PC-9 (cell line): ENCODE measurements at places on chromosomes 13 and 19. TPM values are rescaled to one million over a fixed set of nuclear protein-coding genes. Genes with fewer than 3 reads are reported as not detected.

SYNE4 gene
- total RNA-seq, result 36.6 and 39.5 TPM in 2 replicates

GRCh38 chr19:42989851-42990250, 36.4 kb downstream of the PSG11 start:
- no peak overlapping the region for H3K4me3 ChIP-seq
- H3K27me3 ChIP-seq, result no peaks in the 10 kb centered on the region
- no peak overlapping the region for H3K27ac ChIP-seq
- H3K36me3 ChIP-seq, result no peaks in the 10 kb centered on the region

DBP gene
- 48.2 and 48.6 TPM in 2 replicates for total RNA-seq

DNA sequence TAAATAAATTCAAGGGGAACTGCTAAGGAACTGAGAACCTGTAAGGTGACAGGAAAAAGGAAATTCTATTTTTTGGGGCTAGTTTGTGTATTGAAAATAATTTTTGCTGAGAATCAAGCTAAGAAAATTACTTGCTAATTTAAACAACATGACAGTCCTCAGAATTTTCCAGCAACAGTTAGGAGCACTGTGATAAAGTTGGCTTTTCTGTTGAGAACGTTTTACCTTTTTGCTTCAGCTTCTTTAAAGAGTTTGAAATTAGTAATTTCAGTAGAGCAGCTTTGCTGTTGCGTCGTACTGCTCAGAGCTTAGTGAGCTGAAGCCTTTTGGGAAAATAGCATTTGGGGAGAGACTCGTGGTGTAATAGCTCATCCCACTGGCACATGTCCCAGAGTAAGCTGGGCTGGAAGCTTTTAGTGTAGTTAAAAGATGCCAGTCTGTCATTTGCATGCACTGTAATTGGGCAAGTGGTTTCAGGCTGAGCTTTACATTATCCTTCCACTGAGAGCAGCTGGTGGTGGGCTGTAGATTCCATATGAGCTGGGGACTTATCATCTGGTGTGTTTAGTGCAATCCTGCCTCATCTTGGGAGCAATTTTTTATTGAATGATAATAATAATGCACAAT, 69.8 kb downstream of the LRCH1 start:
- H3K4me3 ChIP-seq, result no peak overlapping the region
- no peaks in the 10 kb centered on the region for H3K4me1 ChIP-seq
- DNase-seq, result no peak
- no peak overlapping the region for H3K27ac ChIP-seq

- no peaks in the 10 kb centered on the region for H3K27me3 ChIP-seq
- H3K4me3 ChIP-seq, result peak overlapping the region; percentile 59; the same call in 1 of the 2 replicates
Observed at GRCh38 chr13:98482476-98483444, 94.1 kb downstream of the STK24 start.

- H3K36me3 ChIP-seq, result peaks cover 5% of the 10 kb centered on the region; the same call in 1 of the 2 replicates
- no peak for DNase-seq
- no peaks in the 10 kb centered on the region for H3K27me3 ChIP-seq
- no peak overlapping the region for H3K4me3 ChIP-seq
- no peaks in the 10 kb centered on the region for H3K4me1 ChIP-seq
Observed at GRCh38 chr13:99269627-99270241, 11.6 kb upstream of the GPR18 start.

DNA sequence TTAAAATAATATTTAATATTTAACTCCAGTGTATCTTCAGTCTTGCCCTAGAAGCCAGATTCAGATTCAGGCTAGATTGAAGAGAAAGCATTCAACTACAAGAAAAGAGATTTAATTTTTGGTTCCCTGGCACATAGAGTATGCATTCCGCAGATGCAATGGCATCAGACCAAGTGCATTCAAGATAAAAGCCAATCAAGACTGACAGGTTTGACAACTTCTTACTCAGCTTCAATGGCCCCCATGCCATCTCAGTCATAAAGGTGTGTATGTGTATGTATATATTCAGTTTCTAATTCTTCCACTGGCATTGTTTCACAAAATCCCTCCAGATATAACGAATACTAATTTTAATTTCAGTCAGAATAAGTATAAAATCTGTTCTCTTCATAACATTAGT, 650.8 kb upstream of the GPC6 start:
- no peak overlapping the region for H3K27ac ChIP-seq
- no peaks in the 10 kb centered on the region for H3K36me3 ChIP-seq
- no peaks in the 10 kb centered on the region for H3K4me1 ChIP-seq
- H3K27me3 ChIP-seq, result no peaks in the 10 kb centered on the region

GRCh38 chr13:92896842-92897241, 329.8 kb upstream of the GPC6 start:
- no peaks in the 10 kb centered on the region for H3K27me3 ChIP-seq
- H3K4me3 ChIP-seq, result no peak overlapping the region
- H3K36me3 ChIP-seq, result no peaks in the 10 kb centered on the region
- H3K4me1 ChIP-seq, result no peaks in the 10 kb centered on the region

DNA sequence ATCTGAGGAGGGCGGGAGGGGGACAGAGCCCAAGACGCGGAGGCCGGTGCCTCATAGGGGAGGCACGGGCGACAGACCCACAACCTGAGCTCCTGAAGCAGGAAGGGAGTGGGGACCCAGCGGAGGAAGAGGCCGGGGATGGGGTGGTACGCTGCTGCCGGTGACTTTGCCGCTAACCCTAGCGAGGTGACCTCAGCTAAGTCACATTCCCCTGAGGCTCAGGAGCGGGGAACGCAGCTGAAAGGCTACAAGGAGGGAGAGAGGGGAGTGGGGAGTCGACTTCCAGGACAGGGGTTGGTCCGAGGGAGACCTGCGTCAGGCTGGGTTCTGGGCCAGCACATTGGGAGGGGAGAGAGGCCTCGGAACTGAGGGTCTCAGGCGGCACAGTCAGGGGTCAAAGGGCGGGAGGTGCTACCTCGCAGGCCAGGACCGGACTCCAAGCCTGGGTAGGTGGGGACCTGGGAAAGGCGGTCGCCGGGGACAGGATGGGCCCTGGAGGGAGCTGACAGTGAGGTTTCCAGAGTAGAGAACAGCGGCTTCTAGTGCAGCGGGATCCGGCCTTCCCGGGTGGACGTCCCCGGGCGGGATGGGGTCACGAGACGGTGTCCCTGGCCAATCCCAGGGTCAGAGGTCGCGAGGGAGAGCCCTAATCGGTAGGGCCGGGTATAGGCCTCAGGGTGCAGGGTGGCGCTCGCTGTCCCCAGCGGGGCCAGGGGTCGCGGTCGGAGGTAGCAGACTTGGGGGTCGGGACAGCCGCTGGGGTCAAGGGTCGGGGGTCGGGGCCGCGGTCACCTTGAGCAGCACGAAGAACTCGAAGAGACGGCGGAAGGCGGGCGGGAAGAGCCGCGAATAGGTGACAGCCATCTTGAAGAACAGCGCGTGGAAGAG, 699 bp downstream of the TMEM259 start:
- no peaks in the 10 kb centered on the region for H3K36me3 ChIP-seq
- no peak for DNase-seq
- no peaks in the 10 kb centered on the region for H3K27me3 ChIP-seq
- H3K27ac ChIP-seq, result peak overlapping the region; percentile 77; the same call in 1 of the 2 replicates
- H3K4me3 ChIP-seq, result peak overlapping the region; percentile 86
- H3K4me1 ChIP-seq, result peaks cover 37% of the 10 kb centered on the region

USHBP1 gene
- total RNA-seq, result not detected in 2 replicates

DNA sequence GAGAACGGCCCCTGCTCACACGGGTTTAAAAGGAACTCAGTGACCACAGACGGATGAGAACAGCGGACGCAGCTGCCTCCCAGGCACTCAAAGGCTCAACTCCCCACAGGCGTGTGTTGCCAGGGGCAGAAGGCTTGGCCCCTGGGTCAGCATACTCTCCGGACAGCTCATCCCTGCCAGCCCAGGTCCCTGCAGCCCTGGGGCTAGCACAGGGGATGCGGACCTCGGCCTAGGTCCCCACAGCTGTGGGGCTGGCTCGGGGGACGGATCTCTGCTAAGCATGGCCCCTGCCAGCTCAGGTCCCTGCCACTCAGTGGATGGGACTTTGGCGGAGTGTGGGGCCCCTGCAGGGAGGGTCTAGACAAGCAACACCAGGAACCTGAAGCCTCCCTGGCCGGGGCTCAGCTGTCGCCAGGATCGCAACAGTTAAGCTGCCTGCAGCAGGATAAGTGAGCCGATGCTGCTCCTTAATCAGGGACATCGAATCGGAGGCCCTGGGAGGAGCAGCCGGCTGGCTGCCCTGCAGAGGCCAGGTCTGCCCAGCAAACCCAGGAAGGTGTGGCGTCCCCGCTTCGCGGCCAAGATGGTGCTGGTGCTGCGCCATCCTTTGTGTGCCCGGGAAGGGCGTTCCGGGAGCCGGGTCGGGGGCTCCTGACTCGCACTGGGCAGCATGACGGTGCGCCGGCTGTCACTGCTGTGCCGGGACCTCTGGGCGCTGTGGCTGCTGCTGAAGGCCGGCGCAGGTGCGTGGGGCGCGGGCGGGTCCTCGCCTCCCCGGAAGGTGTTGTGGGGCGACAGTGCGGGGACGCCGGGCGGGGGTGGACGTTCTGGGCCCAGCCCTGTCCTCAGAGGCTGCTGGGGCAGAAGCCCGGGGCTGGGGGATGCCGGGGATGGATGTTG, 32.5 kb downstream of the MCF2L start:
- peaks cover 32% of the 10 kb centered on the region for H3K4me1 ChIP-seq
- peak overlapping the region; percentile 58 for H3K27ac ChIP-seq
- H3K36me3 ChIP-seq, result no peaks in the 10 kb centered on the region
- peak; percentile 91 for DNase-seq
- H3K27me3 ChIP-seq, result no peaks in the 10 kb centered on the region

- H3K27ac ChIP-seq, result no peak overlapping the region
- no peak for DNase-seq
- H3K4me1 ChIP-seq, result peaks cover 41% of the 10 kb centered on the region
- no peaks in the 10 kb centered on the region for H3K27me3 ChIP-seq
Observed at GRCh38 chr13:113817860-113818691, 45.8 kb downstream of the GAS6 start.

- no peak for DNase-seq
- peak overlapping the region; percentile 62 for H3K4me3 ChIP-seq
- peaks cover 14% of the 10 kb centered on the region; the same call in 1 of the 2 replicates for H3K27me3 ChIP-seq
- H3K4me1 ChIP-seq, result 0 out of 2 replicates have a peak, but pooled peaks cover 5% of the 10 kb centered on the region
- H3K27ac ChIP-seq, result no peak overlapping the region
Observed at GRCh38 chr13:41457589-41458186, 338 bp downstream of the RGCC start.

GRCh38 chr13:31930490-31930889, 101.1 kb upstream of the FRY start:
- peak; percentile 23 for DNase-seq
- H3K36me3 ChIP-seq, result no peaks in the 10 kb centered on the region
- no peak overlapping the region for H3K4me3 ChIP-seq
- peak overlapping the region; percentile 54 for H3K27ac ChIP-seq

DNA sequence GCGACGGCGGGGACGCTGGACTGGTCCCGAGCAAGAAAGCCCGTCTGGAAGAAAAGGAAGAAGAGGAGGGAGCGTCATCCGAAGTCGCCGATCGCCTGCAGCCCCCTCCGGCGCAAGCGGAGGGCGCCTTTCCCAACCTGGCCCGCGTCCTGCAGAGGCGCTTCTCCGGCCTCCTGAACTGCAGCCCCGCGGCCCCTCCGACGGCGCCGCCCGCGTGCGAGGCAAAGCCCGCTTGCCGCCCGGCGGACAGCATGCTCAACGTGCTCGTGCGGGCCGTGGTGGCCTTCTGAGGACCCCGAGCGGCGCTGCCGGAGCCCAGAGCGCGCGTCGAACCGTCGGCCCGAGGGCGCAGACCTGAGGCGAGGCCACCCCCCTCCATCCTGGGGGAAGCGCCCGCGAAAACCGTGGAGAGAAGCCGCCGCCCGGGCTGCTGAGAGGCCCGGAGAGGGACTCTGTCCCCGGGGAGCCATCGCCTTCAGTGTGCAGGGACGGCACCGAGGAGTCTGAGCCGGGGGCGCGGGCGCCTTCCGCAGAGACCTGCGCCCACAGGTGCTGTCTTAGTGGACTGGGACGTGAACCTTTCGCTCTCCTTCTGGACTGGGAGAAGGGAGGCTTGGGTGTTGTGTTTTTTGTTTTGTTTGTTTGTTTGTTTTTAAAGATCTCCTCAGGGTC, 3.5 kb downstream of the IER2 start:
- peak overlapping the region; percentile 99 for H3K4me3 ChIP-seq
- peak overlapping the region; percentile 98 for H3K27ac ChIP-seq
- DNase-seq, result no peak
- H3K36me3 ChIP-seq, result peaks cover 15% of the 10 kb centered on the region

DNA sequence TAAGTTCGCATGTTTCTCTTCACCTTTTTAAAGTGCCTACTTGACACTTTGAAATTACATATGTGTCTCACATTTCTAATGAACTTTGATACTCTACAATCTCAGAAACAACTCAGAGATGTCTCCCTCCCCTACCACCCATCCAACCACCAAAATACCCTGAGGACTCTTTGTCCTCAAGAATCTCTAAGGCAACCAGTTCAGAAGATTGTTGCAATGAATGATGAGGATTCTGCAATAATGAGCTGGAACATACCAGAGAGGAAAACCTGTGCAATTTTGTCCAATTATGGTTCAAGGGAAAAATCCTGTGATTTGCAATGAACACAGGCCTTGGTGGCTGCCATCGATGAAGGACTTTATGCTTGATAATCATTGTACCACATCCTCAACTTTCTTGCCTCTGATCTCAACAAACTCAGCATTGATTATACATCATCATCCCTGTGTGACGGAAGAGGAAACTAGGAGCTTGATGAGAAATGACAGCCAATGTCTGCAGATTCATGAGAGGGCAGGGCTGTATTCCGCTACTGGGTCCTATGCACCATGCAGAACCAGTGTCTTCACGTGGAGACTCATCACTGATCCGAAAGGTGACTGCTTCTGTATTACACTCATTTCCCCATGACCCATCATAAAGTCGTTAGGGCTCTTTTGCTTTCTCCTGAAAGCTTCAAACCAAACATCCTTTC, 1.1 kb downstream of the FPR1 start:
- peaks cover 86% of the 10 kb centered on the region for H3K27me3 ChIP-seq
- H3K4me1 ChIP-seq, result no peaks in the 10 kb centered on the region
- no peaks in the 10 kb centered on the region for H3K36me3 ChIP-seq
- H3K27ac ChIP-seq, result no peak overlapping the region
- H3K4me3 ChIP-seq, result no peak overlapping the region

CEACAM20 gene
- not detected in 2 replicates for total RNA-seq

DNA sequence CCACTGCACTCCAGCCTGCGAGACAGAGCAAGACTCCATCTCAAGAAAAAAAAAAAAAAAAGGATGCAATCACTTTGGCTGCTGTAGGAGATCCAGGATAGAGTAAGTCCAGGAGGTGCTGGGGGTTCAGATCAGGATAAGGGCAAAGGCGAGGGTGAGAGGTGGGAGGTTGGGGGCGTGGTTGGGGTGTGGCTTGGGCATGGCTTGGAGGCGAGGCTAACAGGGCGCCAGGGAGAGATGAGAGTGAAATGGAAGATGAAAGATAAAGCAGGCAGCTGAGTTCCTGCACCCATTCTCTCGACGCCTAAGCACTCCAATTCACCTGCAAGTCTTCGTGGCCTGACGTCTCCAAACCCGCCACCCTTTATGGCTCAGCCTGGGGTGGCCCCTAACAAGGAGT, 25.0 kb upstream of the ZNRF4 start:
- peaks cover 19% of the 10 kb centered on the region for H3K27me3 ChIP-seq
- H3K36me3 ChIP-seq, result no peaks in the 10 kb centered on the region
- DNase-seq, result no peak
- H3K4me3 ChIP-seq, result no peak overlapping the region
- no peak overlapping the region for H3K27ac ChIP-seq
- H3K4me1 ChIP-seq, result no peaks in the 10 kb centered on the region
